ENCODE measurements at places on chromosomes 7 and 10.

DNA sequence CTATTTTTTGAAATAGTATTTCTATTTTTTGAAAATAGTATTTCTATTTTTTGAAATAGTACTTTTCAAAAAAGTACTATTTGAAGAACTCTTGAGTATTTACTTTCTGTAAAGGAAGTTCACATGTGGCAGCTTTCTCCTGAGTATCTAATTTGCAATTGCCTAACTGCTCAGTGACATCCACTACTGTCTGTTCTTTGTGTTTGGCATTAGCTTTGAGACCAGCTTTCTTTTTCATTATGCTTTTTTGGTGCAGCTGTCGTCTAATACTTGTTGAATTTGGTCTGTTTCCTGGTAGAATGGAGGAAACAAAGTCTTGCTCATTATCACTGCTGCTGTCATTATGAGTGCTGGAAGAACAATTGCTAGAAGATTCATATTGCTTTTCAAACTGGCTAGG, 99.1 kb downstream of the BMPR1A start:
- no peak for DNase-seq

DNA sequence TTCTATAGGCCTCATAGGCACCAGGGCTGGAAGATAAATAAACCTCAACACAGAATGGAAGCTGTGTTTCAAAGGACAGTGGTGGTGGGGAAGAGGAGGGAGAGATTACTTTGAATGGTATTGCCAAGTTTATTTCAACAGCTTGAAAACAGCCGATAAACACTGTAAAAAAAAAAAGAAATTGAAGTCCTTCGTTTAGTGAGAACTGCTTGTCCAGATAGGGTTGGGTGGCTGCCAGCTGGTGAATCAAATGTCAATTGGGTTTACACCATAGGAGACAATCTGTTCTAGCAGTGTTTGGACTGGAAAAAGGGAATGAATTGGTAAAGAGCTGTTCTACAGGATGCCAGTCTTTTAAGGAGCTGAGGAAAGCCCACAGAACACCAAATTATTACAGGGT, 254.8 kb downstream of the PHF14 start:
- no peak for DNase-seq

DNA sequence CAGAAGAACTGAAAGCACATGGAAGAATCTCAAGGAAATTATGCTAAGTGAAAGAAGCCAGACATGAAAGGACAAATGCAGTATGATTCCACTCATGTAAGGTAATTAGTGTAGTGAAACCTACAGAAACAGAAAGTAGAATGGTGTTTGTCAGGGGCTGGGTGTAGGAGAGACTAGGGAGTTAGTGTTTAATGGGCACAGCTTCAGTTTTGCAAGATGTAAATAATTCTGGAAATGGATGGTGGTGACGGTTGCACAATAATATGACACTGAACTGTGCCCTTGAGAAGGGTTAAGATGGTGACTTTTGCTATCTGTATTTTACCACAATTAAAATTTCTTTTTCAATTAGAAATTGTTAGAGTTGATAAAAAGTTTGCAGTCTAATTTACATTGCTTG, 157.3 kb upstream of the ADCY1 start:
- DNase-seq: no peak

- no peak for DNase-seq
Observed at GRCh38 chr10:100730725-100731406, 14.5 kb upstream of the PAX2 start.

GRCh38 chr7:139643951-139644585, 120.6 kb downstream of the CLEC2L start:
- DNase-seq: no peak

DNA sequence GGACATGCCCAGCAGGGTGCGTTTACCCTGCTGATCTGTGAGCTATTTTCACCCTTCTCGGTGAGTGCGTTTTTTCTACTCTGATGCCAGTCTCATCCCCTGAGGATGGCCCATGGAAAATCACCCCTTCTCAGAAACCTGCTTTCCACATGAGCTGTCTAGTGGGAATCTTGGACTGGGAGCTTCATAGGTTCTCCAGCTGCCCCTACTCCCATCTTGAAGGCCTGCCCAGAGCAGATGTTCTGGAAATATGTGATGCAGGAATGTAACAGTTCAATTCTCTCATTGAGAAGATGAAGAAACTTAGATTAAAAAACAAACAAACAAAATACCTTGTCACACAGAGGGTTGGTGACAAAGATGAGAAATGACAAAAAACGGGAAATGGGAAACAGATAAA, 146.9 kb upstream of the RAB11FIP2 start:
- no peak for DNase-seq

- DNase-seq: no peak
Observed at GRCh38 chr10:123766761-123767160, 100.6 kb downstream of the GPR26 start.

GRCh38 chr7:30992414-30992813, 28.7 kb downstream of the GHRHR start:
- DNase-seq: no peak

GRCh38 chr10:117535298-117536071, 7.1 kb upstream of the EMX2 start:
- DNase-seq: no peak

DNA sequence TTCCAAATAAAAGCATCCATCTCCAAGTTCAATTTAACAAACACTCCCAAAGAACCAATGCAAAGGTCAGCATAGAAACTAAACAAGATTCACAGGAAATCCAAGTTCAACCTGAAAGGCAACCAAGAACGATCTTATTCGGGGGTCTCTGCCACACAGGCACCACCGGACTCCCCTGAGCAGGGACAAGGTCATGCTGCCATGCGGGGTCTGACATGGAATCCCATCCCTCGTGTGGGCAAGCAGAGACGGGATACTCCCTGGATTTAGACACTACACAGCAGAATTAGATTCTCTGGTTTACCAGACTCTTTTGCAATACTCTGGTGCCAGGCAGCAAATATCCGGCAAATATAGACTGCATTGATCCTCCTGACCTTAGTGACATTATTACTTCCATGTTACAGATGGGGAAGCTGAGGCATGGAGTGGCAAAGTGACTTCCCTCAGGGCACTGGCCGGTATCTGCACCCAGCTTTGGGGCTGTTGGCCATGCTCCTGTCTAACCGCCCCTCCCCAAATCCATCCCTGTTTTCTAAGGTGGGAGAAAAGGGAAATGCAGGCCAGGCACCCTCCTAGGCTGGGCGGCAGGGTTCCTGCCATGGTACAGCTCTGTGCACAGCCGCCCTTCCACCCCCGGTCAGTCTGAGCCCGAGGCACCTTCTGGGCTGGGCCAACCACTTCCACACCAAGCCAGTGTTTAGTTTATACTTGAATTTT, 111.8 kb downstream of the VIPR2 start:
- DNase-seq: no peak
